Thoracic aorta (tissue), 2 donors: ENCODE measurements at places on chromosomes 6 and 20.

GRCh38 chr6:46736906-46737305 is 1.7 kb upstream of the PLA2G7 start:
- no peak for DNase-seq

- no peak for DNase-seq
Measured at GRCh38 chr6:157091856-157092460, 231.4 kb downstream of the TMEM242 start.

DNA sequence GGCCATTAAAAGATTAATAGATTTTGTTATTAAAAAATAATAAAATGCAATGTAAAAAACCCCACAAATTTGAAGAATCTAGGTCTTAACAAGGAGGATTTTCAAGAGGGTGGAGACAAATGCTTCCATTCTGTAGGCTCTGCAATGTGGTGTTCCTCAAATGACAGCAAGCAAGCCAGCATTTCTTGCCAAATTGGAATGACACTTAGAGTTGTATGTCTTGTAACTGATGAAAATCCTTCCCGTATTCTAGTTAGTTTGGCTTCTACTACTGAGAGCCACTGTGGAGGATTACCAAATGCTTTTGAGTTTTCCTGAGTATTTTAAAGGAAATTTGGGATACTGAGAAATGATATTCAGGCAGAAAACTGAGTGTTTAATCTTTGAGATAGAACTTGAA is 1225.5 kb upstream of the CITED2 start:
- no peak for DNase-seq

- DNase-seq: no peak
Measured at GRCh38 chr6:46103441-46104115, 26.2 kb upstream of the ENPP4 start.

- no peak for DNase-seq
Measured at GRCh38 chr6:70967049-70967448, 10.2 kb upstream of the B3GAT2 start.
